ENCODE measurements at places on chromosomes 3 and 15.

DNA sequence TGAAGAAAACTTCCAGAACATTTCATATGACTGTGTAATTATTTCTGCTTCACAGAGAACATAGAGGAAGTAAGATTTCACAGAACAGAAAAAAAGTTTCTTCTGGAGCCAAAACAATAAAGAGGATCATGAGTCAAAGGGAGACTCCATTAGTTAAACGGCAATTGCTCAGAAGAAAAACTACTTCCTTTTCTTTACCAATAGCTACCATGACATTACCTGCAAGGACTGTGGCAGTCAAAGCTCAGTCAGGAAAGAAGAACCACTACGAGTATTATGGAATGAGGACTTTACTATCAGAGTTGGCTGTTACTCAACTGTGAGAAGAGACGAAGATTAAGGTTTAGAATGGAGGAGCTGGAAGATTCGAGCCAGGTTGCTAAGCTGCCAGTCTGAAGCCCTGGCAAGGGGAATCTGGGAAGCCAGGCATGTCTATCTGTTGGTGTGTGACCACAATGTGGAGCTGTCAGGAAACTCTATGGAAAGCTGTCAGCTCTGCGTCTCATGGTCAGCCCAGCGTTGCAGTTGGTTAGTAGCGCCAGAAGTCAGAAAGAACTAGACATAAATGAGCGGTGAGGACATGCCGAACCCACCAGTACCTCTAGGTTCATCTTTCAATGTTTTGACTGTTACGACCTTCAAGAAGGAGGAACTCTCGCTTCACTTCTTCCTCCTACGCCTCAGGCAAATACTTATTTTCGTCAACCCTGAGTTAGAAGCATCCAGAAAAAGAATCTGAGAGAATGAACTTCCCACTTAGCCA lies 604.3 kb downstream of the FGF12 start:
- no peak for DNase-seq

- no peak for DNase-seq
Observed at GRCh38 chr3:136075811-136076210, 110.3 kb downstream of the PPP2R3A start.

- DNase-seq, result no peak
Observed at GRCh38 chr3:190892395-190892902, 30.0 kb upstream of the GMNC start.

GRCh38 chr3:9129365-9129764 lies 120.1 kb downstream of the SRGAP3 start:
- no peak for DNase-seq

DNA sequence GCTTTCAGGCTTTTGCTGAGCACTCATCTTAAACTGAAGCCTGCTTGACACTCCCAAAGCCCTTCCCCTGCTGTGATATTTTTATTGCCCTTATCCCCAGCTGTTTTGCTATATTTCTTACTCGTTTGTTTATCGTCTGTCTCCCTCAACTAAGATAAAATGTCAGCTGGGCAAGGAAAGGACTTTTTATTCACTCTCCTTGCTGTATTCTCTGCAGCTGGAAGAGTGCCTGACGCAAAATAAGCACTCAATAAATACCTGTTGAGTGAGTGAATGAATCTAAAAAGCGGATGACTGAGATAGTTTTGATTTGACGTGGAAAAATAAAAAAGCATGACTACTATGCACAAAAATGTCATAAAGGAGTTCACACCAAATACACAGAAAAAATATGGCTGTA lies 84.8 kb upstream of the POMGNT2 start:
- no peak for DNase-seq

- no peak for DNase-seq
Observed at GRCh38 chr15:76376029-76376428, 39.5 kb downstream of the ISL2 start.

- peak; percentile 53 for DNase-seq
Observed at GRCh38 chr15:101242160-101242998, 9.5 kb downstream of the CHSY1 start.

DNA sequence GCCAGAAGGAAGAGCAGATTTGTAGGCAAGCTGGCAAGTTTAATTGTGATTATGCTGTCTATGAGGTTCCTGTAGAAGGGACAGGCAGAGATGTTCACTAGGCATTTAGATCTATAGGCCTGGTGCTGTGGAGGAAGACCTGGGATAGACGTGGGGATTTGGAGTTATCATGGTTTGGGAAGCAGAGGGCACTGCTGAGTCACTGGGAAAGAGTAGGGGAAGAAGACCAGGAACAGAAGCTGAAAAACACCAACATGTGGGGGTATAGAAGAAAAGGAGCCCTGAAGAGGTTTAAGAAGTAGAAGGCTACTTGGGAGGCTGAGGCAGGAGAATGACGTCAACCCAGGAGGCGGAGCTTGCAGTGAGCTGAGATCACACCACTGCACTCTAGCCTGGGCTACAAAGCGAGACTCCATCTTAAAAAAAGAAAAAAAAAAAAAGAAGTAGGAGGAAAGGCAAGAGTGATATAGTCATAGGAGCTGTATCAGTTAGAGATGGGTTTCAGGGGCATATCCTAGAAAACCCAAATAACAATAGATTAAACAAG lies 19.3 kb downstream of the GRK7 start:
- DNase-seq, result no peak

- no peak for DNase-seq
Observed at GRCh38 chr3:174618368-174619080, 240.6 kb upstream of the NAALADL2 start.

- no peak for DNase-seq
Observed at GRCh38 chr15:65783872-65784271, 8.2 kb downstream of the DENND4A start.

DNA sequence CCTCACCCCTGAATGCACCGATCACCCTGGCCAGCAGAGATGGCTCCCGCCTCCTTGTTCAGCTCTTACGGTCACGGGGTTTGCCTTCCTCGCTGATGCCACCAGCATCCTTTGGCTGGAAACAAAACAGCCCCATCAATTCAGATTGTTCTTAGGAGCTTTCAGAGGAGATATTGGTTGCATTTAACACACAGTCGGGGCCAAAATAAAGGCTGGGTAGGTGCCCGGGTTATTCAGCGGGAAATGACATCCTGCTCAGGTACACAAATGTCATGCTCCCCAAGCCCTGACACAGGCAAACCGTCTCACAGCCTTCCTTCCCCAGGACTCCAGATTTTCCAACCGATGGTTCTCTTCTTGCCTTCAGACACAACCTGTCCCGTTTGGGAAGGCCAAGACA lies 62.4 kb upstream of the MEF2A start:
- no peak for DNase-seq

DNA sequence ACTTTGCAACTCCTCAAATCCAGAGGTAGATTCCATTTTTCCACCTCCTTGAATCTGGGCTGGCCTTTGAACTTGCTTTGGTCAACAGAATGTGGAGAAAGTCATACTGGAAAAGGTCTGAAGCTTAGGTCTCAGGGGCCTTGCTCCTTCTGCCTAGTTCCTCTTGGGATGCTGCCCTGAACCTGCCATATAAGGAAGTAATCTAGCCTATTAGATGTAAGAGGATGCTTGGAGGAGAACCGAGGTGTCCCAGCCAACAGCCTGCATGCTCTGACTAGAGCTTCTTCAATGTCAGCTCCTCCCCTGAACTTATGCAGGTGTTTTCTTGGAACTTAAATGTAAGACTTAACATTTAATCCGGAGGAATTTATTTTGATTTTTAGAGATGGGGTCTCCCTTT lies 2.0 kb upstream of the TMED3 start:
- DNase-seq, result no peak

GRCh38 chr3:169848741-169849140 lies 21.0 kb downstream of the LRRC31 start:
- no peak for DNase-seq

DNA sequence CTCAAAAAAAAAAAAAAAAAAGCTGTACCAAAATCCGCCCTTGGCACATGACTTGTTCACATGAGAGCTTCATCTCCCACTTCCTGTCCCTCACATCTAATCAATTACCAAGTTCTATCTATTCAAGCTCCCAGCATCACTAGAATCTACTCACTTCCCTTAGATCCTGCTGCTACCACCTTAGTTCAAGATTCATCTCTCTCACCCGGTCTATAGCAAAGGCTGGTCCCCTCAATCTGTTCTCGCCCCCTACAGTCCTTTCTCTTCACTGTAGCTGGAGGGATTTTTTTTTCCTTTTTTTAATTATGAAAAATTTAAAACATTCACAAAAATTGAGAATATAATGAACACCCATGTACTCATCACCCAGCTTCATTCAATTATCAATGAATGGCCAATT lies 16.7 kb upstream of the GPR160 start:
- DNase-seq, result no peak

DNA sequence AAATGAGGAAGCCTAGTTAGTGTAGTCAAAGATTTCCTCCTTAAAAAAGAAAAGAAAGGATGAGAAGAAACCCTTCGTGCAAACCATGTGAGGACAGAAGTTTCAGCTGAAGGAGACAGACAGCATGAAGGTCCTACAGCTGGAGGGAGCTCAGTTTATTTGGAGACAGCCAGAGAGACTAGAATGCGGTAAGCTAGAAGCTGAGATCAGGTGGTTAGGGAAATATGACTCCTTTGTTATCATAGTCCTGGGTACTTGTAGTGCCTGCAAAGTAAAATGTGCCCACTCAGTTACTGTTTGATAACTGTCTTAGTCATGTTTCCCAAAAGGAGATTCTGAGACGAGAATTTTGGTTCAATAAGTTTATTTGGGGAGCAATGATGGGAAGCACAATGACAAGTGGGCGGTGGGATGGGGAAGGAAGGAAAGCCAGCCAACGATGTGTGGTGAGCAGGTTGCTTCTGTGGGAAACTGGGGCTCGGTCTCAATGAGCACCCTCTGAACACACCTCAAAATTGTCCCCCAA lies 178.8 kb upstream of the SNTN start:
- DNase-seq, result no peak

DNA sequence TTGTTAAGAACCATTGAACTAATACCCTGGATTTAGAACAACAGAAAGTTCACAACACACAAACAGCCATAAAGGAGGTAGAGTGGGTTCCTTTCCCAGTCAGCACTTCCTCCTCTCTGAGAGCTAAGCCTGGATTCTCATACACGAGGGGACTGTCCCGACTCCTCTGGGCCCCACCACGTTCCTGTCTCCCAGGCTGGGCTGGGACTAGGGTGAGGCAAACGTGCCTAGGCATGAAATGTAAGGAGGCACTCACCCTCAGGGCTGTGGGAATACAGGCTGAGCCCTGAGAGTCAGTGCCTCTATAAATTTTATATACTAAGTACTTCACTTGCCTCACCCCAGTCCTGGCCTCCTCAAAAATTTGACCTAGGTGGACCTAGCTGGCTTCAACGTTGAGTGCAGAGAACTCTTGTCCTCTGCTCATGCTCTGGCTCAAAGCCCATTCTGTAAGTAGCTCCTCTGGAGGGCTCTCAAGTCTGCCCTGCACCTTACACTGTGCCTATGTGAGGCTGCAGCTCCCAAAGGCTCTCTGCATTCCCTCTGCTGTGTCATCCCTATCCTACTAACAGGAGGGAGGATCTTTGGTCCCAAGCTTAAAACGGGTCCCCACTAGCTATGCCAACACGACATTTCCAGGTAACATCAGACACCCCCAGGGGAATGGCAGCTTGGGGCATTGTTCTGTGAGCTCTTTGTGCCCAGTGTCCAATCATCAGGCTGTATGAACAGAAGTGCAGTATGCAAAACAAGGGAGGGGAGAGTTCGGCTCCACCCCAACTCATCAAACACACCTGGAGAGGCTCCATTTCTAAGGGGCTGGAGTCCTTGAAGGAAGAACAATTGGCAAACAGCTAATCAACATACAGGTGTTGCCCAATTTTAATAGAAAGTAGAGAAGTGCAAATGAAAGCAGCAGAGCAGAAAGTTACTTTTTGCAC lies 233.2 kb downstream of the RPLP1 start:
- DNase-seq, result no peak

GRCh38 chr3:8773941-8774542 lies 4.6 kb upstream of the OXTR start:
- no peak for DNase-seq

GRCh38 chr3:182786564-182787196 lies 6.6 kb upstream of the ATP11B start:
- no peak for DNase-seq

DNA sequence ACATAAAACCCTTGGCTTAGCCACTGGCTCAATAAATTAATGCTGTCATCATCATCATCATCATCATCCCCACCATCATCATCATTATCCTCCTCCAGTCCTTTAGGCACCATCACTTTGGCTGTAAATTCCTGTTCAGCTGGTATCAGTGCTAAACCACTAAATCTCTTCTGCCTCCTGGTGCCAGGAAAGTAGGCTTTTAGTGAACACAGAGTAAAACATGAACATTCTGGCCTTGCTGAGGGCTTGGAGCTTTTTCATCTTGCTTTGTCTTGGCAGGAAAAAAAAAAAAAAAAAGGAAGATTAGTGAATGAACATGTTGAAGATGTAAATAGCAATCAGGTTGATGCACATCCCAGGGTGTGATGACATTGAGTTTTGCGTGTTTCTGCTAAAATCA lies 67.3 kb upstream of the EIF1B start:
- no peak for DNase-seq

GRCh38 chr3:112615989-112616731 lies 24.8 kb downstream of the CCDC80 start:
- no peak for DNase-seq

DNA sequence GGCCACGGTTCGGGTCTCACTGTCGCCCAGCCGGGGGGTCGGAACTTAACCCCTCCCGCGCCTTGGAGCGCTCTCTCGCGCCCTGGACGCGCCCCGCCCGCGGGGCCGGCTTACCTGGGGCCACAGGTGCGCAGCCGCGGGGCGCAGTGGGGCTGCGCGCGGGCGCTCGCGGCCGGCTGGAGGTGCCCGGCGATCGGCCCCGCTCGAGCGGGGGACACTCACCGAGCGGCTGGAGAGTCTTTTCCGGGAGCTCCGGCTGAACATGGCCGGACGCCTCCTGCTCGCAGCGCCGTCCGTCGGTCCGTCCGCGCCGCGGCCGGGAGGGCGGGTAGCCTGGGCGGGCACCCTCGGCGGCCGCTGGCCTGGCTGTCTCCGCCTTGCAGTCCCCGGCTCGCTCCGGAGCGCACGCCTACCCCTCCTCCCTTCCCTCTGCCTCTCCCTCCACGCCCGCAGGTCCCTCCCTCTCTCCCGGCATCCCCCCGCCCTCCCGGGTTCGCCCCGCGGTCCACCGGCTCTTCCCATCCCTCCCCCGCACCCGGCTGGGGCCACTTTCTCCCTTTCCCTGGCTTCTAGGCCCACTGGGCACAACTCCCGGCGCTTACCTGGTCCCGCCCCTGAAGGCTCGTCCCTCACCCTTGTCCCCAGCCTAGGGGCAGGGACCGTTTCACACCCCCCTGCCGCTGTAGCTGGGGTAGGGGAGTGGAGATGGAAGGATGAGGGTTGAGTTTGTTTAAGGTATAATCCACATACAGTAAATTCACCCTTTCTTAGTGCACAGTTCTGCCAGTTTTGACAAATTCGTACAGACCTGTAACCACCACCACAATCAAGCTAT lies 220.1 kb upstream of the PRICKLE2 start:
- DNase-seq, result no peak

DNA sequence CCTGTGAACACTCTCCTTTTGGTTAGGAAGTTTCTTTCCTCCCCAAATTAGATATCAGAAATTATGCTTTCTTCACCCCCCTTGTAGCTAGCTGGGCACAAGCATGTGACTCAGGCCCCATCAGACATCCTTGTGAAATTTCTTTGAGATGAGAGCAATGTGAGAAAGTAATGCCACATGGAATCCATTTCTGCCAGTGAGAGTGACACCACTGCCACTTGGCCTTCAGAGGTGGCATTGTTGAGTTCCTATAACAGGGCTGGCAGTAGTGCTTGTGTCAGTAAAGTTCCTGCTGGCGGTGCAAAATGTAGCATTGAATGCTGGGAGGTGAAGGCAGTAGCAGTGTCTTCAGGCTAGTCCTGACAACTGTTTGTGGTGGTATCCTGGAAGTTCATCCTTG lies 80.7 kb upstream of the ZNF280D start:
- DNase-seq, result no peak
